ENCODE measurements at places on chromosomes 12 and 14.

DNA sequence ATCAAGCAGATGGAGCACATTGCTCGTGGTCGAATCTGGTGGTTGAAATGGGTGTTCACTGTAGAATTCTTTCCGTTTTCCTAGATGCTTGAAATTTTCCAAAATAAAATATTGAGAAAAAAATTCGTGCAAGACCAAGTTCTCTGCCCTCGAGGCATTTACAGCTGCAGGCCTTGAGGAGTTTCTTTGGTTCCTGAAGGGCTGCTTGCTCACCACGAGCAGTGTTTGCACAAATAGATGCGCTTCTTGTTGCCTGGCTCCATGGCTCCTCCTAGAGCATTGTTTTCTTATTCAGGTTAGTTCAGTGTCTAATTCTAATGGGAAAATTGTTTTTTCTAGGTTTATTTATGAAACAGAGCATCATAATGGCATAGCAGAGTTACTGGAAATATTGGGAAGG is 74.5 kb upstream of the DYNC1H1 start:
- no peaks in the 10 kb centered on the region for H3K4me1 ChIP-seq
- peaks cover 45% of the 10 kb centered on the region for H3K36me3 ChIP-seq
- no peaks in the 10 kb centered on the region for H3K27me3 ChIP-seq
- DNase-seq: no peak

- H3K4me1 ChIP-seq: no peaks in the 10 kb centered on the region
- no peak overlapping the region for H3K27ac ChIP-seq
- peaks cover 33% of the 10 kb centered on the region for H3K27me3 ChIP-seq
- no peak overlapping the region for H3K4me3 ChIP-seq
Observed at GRCh38 chr14:104062281-104062680, 23.2 kb upstream of the ASPG start.

- H3K27ac ChIP-seq: no peak within 1 kb of the TSS
- peaks cover 65% of the 10 kb centered on the region for H3K27me3 ChIP-seq
- H3K4me3 ChIP-seq: peak within 1 kb of the TSS; percentile 61
- no peaks in the 10 kb centered on the region for H3K36me3 ChIP-seq
Observed at GRCh38 chr14:69259527-69260189, at the start of gene GALNT16. Gene GALNT16 (plus strand): TSS chr14:69260158. CDS start chr14:69260291, 133 bp downstream.

DNA sequence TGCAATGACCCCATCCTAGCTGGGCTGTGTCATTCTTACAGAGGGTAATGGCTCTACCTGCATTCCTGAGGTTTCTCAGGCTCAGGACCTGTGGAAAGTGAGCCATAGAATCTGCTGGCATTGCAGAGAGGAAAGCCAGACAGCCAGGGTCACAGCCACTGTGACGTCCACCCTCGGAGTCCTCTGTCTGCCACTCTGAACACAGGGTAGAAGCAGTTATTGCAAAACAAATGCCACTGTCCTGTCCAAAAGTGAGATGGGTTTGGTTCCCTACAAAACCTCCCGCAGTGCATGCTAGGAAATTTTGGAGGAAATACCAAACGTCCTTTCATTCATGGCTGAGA is 37.8 kb downstream of the TNFAIP2 start:
- no peak overlapping the region for H3K4me3 ChIP-seq
- no peak for DNase-seq
- H3K27ac ChIP-seq: no peak overlapping the region
- no peaks in the 10 kb centered on the region for H3K4me1 ChIP-seq

DNA sequence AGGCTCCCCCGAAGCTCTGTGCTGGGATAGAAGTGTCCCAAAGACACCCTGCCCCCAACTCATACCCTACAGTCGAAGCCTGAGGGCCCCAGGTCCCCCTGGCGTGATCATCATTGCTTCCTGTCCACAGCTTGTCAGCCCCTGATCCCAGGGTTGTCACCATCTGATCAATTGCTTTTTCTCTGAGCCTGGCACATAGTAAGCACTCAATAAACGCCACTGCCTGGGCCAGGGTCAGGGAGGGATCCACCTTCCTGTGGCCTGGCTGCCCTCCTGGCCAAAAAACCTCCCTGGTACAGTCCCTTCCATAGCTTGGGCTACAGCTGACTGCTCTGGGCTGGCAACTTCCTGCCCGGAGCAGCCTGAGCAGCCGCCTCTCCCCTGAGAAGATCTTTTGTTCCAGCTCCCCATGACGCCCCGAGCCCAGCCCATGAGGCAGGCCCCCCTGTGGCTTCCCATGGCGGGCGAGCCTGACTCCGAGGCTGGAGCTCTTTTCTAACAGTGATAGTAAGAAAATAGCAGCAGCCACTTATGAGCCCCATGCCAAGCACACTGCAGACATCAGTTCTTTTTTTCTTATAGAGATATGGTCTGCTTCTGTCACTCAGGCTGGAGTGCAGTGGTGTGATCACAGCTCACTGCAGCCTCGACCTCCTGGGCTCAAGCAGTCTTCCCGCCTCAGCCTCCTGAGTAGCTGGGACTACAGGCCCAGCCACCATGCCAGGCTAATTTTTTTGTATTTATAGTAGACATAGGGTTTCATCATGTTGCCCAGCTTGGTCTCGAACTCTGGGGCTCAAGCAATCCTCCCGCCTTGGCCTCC is 6.5 kb downstream of the SH2B3 start:
- H3K4me3 ChIP-seq: peak overlapping the region; percentile 64
- H3K27ac ChIP-seq: peak overlapping the region; percentile 85
- H3K4me1 ChIP-seq: peaks cover 59% of the 10 kb centered on the region
- H3K27me3 ChIP-seq: no peaks in the 10 kb centered on the region
- H3K36me3 ChIP-seq: peaks cover 39% of the 10 kb centered on the region

DNA sequence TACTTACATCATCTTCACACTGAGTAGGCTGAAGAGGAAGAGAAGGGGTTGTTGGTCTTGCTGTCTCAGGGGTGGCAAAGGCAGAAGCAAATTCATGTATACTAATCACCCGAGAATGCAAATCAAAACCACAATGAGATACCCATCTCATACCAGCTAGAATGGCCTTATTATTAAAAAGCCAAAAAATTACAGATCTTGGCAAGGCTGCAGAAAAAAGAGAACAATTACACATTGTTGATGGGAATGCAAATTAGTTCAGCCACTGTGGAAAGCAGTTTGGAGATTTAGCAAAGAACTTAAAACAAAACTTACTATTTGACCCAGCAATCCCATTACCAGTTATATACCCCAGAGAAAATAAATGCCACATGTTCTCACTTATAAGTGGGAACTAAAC is 154.9 kb downstream of the SEC23A start:
- no peaks in the 10 kb centered on the region for H3K4me1 ChIP-seq
- no peak for DNase-seq
- H3K27ac ChIP-seq: no peak overlapping the region
- H3K36me3 ChIP-seq: no peaks in the 10 kb centered on the region
- no peak overlapping the region for H3K4me3 ChIP-seq
- peaks cover 2% of the 10 kb centered on the region for H3K27me3 ChIP-seq

GRCh38 chr14:56115976-56116893 is 2.0 kb upstream of the PELI2 start:
- DNase-seq: no peak
- H3K4me3 ChIP-seq: peak overlapping the region; percentile 32
- peaks cover 54% of the 10 kb centered on the region for H3K27me3 ChIP-seq
- peaks cover 26% of the 10 kb centered on the region for H3K4me1 ChIP-seq
- peak overlapping the region; percentile 15 for H3K27ac ChIP-seq

GRCh38 chr14:29584992-29585391 is 342.7 kb downstream of the PRKD1 start:
- no peak overlapping the region for H3K27ac ChIP-seq
- H3K4me1 ChIP-seq: no peaks in the 10 kb centered on the region
- no peak for DNase-seq
- no peak overlapping the region for H3K4me3 ChIP-seq

- peaks cover 49% of the 10 kb centered on the region for H3K36me3 ChIP-seq
- no peaks in the 10 kb centered on the region for H3K27me3 ChIP-seq
- H3K27ac ChIP-seq: peak overlapping the region; percentile 69
- H3K4me3 ChIP-seq: peak overlapping the region; percentile 92
- DNase-seq: peak; percentile 53
Observed at GRCh38 chr12:98519257-98519907, 4.0 kb downstream of the TMPO start.

DNA sequence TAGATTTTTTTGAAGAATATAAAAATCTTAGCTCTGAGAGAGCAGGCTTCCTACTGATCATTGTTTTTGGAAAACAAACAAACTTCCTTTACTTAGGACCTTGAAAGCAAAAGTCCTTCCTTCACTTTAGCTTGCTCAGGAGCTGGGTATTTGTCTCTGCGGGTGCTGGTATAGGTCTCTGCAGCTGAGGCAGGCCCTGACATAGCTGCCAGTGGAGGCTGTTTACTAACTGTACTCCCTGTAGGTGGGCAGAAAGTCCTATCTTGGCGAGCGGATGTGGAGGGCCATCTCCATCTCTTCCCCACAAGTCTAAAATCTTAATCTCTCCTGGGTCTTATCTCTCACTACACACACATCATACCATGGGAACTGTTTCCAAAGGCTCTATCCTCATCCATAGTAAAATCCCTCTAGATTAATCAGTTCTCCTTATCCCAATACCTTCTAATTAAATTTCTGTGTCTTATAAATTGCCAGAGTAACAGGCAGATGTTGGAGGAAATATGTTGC is 4.1 kb upstream of the MIA2 start:
- H3K27me3 ChIP-seq: no peaks in the 10 kb centered on the region
- H3K27ac ChIP-seq: peak overlapping the region; percentile 90
- H3K4me1 ChIP-seq: peaks cover 38% of the 10 kb centered on the region
- no peaks in the 10 kb centered on the region for H3K36me3 ChIP-seq
- DNase-seq: peak; percentile 70

DNA sequence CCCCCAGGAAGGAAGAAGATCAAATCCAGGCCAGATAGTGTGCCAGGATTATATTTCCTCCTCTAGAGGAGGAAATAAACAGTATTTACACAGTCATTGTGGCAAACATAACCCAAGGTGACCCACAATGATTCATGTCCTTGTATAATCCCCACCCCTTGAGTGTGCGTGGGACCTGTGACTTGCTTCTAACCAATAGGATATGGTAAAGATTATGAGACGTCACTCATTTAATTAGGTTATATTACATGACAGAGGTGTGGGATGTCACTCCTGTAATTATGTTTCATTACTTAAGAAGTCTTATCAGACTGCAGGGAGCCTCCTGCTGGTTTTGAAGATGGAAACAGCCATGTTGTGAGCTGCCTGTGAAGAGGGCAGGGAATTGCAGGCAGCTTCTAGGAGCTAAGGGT is 12.2 kb upstream of the CATSPERB start:
- no peaks in the 10 kb centered on the region for H3K4me1 ChIP-seq
- H3K27me3 ChIP-seq: no peaks in the 10 kb centered on the region
- no peak overlapping the region for H3K27ac ChIP-seq
- H3K36me3 ChIP-seq: no peaks in the 10 kb centered on the region
- no peak for DNase-seq
- no peak overlapping the region for H3K4me3 ChIP-seq

- H3K27me3 ChIP-seq: peaks cover 12% of the 10 kb centered on the region
- DNase-seq: no peak
- no peak overlapping the region for H3K27ac ChIP-seq
- no peaks in the 10 kb centered on the region for H3K36me3 ChIP-seq
Observed at GRCh38 chr14:70000601-70001000, 121.4 kb downstream of the SMOC1 start.

DNA sequence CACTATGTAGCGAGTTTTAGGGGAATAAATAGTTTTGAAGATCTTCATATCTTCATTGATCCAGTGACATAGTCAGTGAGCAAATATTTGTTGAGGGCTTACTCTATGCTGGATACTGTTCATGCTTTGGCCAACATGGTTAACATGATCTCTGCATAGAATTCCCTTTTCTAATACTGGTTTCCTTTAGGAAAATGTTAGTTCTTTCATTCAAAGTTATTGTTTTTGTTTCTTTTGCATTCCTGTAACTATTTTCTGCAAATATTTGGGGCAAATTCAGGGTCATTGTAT is 226.5 kb downstream of the C12orf50 start:
- no peaks in the 10 kb centered on the region for H3K4me1 ChIP-seq
- no peaks in the 10 kb centered on the region for H3K27me3 ChIP-seq
- H3K27ac ChIP-seq: no peak overlapping the region
- no peaks in the 10 kb centered on the region for H3K36me3 ChIP-seq
- H3K4me3 ChIP-seq: no peak overlapping the region

DNA sequence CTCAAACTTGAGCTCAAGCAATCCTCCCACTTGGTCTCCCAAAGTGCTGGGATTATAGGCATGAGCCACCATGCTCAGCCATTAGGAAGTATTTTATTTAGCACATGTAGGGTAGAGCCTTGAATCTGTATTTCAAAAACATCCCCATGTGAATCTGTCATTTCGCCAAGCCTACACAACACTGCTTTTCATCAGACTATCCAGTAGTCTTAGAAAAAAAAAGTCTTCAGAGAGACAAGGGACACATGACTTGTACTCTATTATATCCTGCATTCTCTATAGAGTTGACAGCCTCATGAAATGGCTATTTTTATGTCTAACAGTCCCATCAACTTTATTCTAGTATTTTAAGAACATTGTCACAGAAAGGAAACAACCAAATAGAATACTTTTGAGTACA is 35.4 kb downstream of the TM7SF3 start:
- no peak overlapping the region for H3K4me3 ChIP-seq
- no peaks in the 10 kb centered on the region for H3K27me3 ChIP-seq
- no peak overlapping the region for H3K27ac ChIP-seq
- peaks cover 8% of the 10 kb centered on the region for H3K4me1 ChIP-seq
- H3K36me3 ChIP-seq: peaks cover 61% of the 10 kb centered on the region

DNA sequence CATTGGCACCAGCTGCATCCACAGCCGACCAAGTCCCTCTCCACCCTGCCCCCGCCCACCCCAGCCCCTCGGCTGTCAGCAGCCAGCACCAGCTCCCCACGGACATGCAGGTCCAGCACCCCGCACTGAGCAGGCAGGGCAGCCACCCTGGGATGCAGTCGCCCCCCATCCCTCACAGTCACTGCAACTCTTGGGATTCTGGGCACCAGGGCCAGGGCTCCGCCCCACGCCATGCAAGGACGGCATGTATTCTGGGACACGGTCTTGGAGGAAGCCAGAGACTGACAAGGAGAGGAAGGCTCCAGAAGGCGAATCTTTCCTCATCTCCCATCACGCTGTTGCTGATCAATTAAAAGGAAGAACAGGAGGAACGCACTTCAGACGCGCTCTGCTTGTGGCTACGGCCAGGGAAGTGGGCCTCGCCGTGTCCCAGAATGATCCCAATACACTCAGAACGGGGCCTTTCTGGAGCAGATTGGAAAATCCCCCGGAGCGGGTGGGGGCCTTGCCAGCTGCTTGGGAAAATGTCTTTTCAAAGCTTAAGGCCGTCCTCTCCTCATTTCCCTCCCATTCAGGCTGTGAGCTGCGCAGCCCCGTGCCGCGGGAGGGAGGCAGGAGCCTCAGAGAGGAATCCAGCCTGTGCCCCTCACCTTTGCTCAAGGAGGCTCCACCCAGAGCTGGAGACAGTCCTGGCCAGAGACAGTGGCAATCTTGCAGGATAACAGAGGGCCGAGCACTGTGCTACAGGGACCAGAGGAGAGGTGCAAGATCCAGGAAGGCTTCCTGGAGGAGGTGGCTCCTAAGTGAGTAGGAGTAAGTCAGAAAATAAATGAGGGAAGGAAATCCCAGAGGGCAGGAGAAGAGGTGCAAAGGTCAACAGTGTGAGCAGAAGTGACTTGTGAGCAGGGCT is 54.1 kb upstream of the DIO3 start:
- H3K4me1 ChIP-seq: no peaks in the 10 kb centered on the region
- no peaks in the 10 kb centered on the region for H3K36me3 ChIP-seq
- no peaks in the 10 kb centered on the region for H3K27me3 ChIP-seq
- no peak overlapping the region for H3K27ac ChIP-seq

DNA sequence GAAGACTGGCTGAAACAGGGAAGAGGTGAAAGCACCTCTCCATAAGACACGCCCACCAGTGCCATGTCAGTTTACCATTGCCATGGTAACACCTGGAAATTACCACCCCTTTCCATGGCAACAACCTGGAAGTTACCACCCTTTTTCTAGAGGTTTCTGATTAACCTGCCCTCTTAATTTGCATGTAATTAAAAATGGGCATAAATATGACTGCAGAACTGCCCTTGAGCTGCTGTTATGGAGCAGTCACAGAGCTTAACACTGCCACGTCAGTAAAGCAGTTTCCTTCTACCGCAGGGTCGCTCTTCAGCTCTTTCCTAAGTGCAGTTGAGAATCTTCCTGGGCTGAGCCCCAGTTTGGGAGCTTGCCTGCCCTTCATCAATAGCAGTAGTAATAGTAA is 55.2 kb downstream of the RASSF3 start:
- DNase-seq: peak; percentile 83
- H3K27me3 ChIP-seq: no peaks in the 10 kb centered on the region

Data from activated CD4-positive, alpha-beta T cell treated with anti-CD3 and anti-CD28 coated beads, Interleukin-2, amount 10 ng/mL, durations not matched to agents 24 days and 14 days (primary cell).